Mucosa of descending colon (tissue), 3 donors: ENCODE measurements at places on chromosomes 6 and 20. TPM values are rescaled to one million over a fixed set of nuclear protein-coding genes. Genes with fewer than 3 reads are reported as not detected.
A peak's percentile ranks its signal among the peaks of the same experiment; 100 is the strongest.

The MYCT1 gene
- total RNA-seq = 2.3 TPM

DNA sequence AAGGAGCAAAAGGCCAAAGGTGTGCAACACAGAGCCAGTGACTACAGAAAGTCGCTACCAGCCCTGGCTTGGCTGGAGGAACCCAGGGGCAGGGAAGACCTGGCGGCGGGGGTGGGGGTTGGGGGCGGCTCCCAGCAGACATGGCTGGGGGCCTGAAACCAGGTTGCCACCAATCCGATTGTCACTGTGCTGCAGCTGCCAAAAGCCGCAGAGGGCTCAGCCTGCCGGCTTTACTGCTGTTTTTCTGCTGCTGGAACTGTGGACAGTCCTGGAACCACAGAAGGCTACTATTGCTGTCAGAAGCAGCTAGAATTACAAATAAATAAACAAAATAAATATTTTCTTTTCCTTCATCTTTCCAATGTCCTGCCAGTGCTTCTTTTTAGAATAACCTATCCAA lies 25.7 kb upstream of the OGFRL1 start:
- DNase-seq = no peak

DNA sequence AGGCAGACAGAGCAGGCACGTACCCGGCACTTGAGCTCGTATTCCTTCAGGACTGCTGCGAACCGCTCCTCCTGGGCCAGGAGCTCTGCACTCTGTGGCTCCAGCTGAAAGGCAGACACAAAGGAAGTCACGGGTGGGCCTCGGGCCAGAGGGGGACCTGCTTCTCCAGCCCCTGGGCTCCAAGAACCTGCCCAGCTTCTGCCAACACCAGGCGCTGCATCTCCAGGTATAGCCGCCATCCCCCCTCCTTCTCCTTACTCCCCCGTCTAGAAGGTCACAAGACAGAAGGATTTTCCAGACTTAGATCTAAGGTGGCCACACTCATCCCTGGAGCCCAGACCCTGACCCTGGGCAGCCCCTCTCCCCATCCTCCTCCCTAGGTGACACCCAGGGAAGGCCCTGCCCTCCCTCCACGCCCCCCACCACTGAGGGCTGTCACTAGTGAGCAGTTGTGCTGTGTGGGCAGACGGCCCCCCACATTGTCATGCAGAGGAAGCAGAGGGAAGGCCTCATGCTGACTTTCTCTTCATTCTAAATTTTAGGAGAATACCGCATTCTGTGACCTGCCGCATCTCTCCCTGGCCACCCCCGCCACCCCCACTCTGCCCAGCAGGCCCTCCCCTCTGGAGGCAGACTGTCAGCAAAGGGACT lies 81.9 kb downstream of the GINS1 start:
- DNase-seq = no peak

DNA sequence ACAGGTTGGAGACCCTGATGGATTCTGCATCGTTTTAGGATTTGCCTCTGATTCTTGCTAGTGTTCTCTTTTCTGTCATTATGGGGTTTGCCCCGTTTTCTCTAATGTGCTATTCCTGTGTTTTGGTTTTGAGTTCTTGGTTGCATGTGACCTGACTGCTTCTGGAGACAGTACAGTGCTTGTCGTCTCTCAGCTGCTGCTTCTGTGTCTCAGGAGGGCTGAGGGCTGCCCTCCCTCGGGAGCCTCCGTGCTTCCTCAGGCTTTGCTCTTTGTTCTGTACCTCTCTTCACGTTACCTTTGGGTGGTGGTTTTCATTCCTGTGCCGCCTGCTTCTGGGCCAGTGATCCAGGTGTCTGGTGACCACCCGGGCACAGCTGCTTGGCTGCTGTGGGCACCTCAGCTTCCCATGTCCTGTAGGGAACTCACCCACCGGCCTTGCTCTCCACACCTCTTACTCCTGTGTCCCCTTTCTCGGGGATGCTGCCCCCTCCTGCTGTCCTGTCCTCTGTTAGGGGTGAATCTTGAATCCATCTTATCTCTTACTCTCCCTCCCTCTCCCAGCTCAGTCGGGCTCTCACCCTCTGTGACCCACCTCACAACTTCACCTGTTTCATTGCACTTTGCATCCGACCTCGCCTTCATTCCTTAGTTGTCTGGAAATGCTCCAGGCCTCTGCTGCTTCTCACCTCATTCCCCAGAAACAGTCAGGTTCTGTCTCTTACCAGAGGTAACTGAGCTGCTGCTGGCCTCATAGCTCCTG lies 33.2 kb downstream of the PANK2 start:
- DNase-seq = no peak

GRCh38 chr6:101088594-101088993 lies 207.5 kb upstream of the ASCC3 start:
- DNase-seq = no peak

GRCh38 chr20:25067102-25067987 lies 9.4 kb upstream of the ACSS1 start:
- peak; percentile 13 for DNase-seq

DNA sequence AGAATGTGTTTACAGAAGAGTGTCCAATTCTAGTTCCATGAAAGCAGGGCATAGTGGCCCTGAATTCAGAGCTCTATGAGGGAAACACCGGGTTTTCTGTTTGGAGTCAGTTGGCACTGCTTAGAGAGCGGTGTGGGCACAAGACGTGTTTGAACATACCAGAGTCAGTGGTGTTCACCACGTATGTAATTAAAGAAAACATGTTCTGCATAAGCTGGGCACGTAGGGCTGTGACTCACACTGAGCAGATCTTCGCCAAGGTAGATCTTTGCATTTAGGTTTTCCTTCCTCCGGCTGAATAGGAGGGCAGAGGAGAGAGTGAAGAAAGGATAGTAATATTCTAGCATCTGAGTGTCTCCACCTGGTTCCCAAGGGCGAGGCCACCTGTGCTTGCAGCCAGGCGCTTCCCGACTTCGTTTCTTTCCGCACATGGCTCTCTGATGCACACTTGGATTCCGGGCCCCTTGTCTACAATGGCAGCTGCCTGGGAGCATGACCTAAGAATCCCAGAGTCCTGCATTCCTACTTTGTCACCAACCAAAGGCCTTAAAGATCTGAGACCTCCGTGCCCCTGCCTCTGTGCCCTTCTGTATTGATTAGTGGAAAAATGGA lies 136.2 kb downstream of the ERMARD start:
- DNase-seq = no peak

The OR2J3 gene
- not detected for total RNA-seq

- no peak for DNase-seq
Observed at GRCh38 chr6:135904666-135905065, 53.2 kb downstream of the PDE7B start.

The GRM1 gene
- not detected for total RNA-seq

GRCh38 chr20:39245685-39246311 lies 283.7 kb downstream of the DHX35 start:
- DNase-seq = no peak

The NCOA6 gene
- total RNA-seq = 37.8 TPM

DNA sequence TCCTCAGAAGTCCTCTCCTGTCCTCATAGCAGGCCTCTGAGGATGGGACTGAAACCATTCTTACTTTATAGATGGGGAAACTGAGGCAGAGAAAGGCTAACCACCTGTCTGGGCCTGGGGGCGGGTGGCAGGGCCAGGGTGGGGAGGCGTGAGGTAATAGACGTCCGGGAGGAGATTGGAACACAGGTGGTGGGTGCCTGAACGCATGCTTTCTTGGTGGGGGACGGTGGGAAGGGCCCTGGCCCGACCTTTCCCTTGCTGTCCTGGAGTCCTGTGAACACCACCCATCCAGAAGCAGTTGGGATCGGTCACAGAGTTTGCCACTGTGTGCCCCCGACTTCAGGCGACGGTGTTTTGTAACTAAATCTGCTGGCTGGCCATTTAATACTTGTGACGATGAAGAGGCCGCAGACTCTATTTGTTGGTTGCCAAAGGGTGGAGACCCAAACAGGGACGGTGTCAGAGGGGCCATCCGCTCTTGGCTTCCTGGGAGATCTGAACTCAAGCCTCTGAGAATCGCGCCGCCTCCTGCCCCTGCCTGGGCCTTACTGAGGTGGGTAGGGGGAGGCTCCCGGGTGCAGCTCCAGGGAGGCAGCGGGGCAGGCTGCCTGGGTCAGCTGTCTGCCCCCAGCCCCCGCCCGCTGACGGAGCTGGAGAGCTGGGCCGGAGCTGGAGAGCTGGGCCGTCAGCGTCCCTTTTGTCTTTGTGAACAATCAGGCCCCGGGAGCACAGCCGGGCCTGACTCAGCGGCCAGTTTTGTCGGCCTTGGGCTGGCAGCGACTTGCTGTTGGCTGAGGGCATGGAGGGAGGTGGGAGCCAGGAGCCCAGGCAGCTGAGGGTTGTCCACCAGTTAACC lies 4.1 kb downstream of the RBM38 start:
- peak; percentile 49 for DNase-seq

DNA sequence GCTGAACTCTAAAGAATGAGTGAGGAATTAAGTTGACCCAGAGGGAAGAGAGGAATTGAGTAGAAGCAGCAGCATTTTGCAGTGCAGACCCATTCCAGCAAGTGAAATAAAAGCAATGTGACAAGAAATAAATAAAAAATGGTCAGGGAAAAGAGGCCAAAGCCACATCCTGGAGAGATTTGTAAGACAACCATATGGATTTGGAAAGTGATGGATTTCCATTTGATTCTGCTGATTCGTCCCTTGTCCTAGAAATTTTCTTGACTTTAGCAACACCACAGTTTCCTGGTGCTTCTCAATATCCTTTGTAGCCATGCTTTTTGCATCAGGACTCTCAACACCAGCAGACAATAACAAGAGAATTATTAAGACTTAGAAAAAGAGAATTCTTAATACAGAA lies 29.8 kb downstream of the ANKEF1 start:
- DNase-seq = no peak

DNA sequence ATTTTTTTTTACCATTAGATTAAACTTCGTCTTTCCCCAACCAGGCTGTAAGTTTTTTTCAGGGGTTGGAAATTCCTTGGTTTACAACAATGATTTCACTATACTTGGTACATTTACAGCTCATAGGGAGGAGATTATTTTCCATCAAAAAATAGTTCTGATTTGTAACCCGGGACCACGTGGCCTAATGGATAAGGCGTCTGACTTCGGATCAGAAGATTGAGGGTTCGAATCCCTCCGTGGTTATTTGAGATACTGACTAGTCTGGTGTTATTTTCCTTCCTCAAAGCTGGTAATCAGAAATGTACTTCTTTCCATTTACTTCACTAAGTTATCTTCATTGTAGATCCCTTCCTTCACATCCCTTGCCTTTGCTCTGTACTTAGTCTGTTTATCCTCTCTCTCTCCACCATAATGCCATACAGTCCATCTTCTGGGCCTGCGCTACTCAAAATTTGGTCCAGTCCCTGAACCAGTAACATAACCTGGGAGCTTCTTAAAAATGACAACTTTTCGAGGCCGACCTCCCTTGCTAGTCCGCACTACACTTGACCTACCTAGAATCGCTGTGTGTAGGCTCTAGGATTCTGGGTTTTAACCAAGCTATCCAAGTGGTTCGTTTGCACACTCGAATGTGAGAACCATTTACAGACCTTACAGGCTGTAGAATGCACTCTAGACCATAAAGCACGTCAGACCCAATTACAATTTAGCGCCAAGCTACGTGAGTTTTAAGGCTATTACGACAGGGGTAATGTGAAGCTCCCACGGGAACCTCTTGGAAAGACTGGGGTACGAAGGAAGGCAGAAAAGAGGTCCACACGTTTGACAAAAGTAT lies 42.1 kb upstream of the BTN3A2 start:
- DNase-seq = peak; percentile 72
